Chondrocyte (in vitro differentiated cells): ENCODE measurements at places on chromosomes 5 and 9.
A peak's percentile ranks its signal among the peaks of the same experiment; 100 is the strongest.

GRCh38 chr9:35669331-35670145 is 4.2 kb upstream of the CA9 start:
- no peaks in the 10 kb centered on the region for H3K36me3 ChIP-seq
- DNase-seq: no peak
- no peaks in the 10 kb centered on the region for H3K27me3 ChIP-seq
- peaks cover 48% of the 10 kb centered on the region for H3K4me1 ChIP-seq

DNA sequence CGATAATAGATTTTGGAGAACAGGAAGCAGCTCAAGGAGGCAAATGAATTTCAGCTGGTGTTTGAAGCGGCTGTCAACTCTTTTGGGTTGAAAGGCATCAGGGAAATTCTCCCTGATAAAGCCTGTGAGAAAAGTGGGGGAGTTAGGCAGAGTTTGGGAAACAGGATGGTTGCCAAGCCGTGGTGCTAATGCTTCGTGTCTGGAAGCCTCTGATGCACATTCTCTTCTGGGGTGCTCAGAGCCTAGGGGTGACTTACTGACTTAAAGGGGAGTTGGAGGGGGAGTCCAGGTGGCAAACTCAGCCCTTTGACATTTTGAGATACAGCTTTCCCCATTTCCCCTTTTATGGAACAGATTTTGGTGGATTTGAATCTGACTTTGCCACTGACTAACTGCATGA is 202.5 kb upstream of the CLINT1 start:
- no peak overlapping the region for H3K4me3 ChIP-seq
- no peaks in the 10 kb centered on the region for H3K36me3 ChIP-seq
- no peak overlapping the region for H3K27ac ChIP-seq

GRCh38 chr5:84249918-84250630 is 134.6 kb downstream of the EDIL3 start:
- peaks cover 48% of the 10 kb centered on the region for H3K4me1 ChIP-seq
- peak overlapping the region; percentile 86 for H3K27ac ChIP-seq
- no peak for DNase-seq
- no peaks in the 10 kb centered on the region for H3K27me3 ChIP-seq
- H3K36me3 ChIP-seq: peaks cover 2% of the 10 kb centered on the region

DNA sequence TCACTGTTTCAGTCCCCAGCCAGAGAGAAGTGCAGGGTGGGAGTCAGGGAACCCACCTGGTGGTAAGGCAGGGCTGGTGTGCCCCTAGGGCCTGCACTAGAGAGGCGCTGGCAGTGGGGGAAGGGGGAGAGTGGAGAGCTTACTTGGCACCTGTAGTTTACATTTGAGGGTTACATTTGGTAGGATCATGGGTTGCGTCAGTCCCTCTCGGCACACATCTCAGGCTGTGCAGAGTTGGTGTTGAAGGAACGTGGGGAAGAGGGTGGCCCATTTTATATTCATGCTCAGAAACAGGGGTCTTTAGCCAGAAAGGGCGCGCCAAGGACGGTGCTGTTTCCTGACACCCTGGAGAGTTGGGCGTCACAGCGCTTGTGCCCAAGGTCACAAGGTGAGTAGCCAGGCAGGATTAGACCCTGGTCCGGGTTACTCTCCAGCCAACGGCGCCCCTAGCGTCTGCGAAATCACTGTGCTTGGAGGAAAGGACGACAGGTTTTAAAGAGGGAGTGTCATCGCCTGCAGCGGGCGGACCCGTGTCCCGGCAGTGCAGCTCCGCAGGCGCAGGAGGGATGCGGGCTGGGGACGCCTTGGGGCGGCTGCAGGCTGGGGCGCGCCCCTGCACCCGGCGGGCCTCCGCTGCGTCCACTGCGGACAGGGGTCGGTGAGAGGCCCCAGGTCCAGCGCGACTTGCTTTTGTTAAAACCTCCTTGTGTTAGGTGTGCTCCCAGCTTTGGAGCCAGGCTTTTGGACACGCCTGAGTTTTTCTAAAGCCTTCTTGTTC is 272.6 kb downstream of the FANCC start:
- DNase-seq: no peak
- H3K27me3 ChIP-seq: no peaks in the 10 kb centered on the region
- peaks cover 16% of the 10 kb centered on the region for H3K36me3 ChIP-seq
- H3K27ac ChIP-seq: peak overlapping the region; percentile 47
- H3K4me3 ChIP-seq: no peak overlapping the region
- H3K4me1 ChIP-seq: peaks cover 67% of the 10 kb centered on the region

GRCh38 chr9:134619448-134619982 is 22.1 kb upstream of the COL5A1 start:
- H3K4me3 ChIP-seq: no peak overlapping the region
- H3K36me3 ChIP-seq: no peaks in the 10 kb centered on the region
- no peak overlapping the region for H3K27ac ChIP-seq
- no peak for DNase-seq
- no peaks in the 10 kb centered on the region for H3K27me3 ChIP-seq
- peaks cover 64% of the 10 kb centered on the region for H3K4me1 ChIP-seq

GRCh38 chr5:175698401-175699115 is 40.7 kb downstream of the HRH2 start:
- H3K4me3 ChIP-seq: no peak overlapping the region
- DNase-seq: peak; percentile 37
- no peak overlapping the region for H3K27ac ChIP-seq
- H3K36me3 ChIP-seq: peaks cover 2% of the 10 kb centered on the region

GRCh38 chr9:78273761-78274160 is 23.2 kb upstream of the PSAT1 start:
- H3K4me3 ChIP-seq: no peak overlapping the region
- H3K4me1 ChIP-seq: peaks cover 27% of the 10 kb centered on the region
- H3K27me3 ChIP-seq: no peaks in the 10 kb centered on the region
- H3K36me3 ChIP-seq: peaks cover 6% of the 10 kb centered on the region
- H3K27ac ChIP-seq: peak overlapping the region; percentile 55
- DNase-seq: no peak

DNA sequence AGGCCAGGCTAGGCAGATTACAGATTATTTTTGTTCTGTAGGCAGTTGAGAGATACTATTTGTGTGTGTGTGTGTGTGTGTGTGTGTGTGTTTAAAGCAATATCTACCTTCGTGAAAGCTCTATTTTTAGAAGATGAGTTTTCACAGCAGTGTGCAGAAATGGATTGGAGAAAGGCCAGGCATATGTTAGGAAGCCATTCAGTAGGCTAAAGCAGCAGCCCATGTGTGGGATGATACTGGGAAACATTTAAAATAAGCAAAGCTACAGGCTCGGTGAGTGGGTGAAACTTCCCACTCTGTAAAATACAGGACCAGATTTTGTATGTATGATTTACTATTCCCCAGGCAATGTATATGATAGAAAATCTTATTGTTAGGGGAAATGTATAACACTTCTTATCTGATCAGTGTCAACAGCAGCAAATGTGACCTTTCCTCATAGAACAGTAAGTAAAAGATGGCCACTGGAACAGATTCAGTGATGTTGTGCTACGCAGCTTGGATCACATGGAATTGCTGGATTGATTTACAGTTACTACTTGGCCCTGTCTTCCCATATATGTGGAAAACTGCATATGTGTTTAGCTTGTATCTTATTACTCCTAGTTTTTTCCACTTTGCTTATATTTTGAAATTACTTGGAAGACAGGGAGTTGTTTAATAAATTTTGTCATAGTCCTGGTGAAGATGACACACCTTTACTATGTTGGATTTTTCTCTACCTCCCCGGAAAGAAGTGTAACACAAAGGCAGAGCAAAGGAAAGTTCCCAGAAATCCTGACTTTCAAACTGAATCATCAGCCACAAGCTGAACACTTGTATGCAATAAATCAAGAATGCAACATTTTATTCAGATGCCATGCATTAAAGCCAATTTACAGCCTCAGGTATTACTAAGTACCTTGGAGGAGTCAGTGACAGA is 1077.7 kb upstream of the SEMA6A start:
- H3K36me3 ChIP-seq: no peaks in the 10 kb centered on the region
- no peak overlapping the region for H3K27ac ChIP-seq
- peaks cover 9% of the 10 kb centered on the region for H3K4me1 ChIP-seq
- DNase-seq: no peak
- no peaks in the 10 kb centered on the region for H3K27me3 ChIP-seq

GRCh38 chr5:177330991-177331842 is 19.5 kb upstream of the MXD3 start:
- DNase-seq: no peak
- H3K4me1 ChIP-seq: peaks cover 16% of the 10 kb centered on the region
- H3K36me3 ChIP-seq: peaks cover 26% of the 10 kb centered on the region
- H3K27ac ChIP-seq: no peak overlapping the region

DNA sequence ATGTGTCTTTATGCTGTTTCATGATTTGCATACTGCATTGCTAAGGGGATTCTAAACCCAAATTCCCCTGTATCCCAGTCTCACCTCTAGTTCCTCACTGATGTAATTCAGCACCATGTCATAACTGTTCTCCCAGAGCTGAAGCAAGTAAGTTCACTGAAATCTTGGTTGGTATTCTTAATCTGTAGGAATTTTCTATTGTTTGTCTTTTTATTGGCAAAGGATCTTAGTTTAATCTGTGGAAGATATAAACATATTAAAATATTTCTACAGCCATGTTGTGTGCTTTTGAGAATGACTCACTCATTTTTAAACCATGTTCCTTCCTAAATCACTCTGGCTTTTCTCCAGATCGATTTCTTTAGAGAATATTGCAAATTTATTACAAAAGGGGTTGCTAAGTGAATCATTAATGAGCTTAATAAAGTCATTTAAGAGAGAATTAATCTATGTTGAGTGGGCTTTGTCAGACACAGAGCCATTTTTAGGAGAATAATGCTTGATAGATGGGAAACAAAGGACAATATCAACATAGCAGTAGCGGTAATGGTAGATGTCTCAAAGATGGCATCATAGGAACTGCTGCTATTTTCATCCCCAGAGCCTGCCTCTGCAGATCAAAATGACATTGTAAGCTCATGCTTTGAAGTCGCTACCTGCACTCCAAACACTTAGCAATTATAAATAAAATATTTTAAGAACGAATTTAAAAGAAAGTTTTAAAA is 110.0 kb downstream of the ENC1 start:
- H3K4me1 ChIP-seq: peaks cover 12% of the 10 kb centered on the region
- H3K36me3 ChIP-seq: peaks cover 5% of the 10 kb centered on the region
- no peak overlapping the region for H3K4me3 ChIP-seq
- no peak overlapping the region for H3K27ac ChIP-seq

DNA sequence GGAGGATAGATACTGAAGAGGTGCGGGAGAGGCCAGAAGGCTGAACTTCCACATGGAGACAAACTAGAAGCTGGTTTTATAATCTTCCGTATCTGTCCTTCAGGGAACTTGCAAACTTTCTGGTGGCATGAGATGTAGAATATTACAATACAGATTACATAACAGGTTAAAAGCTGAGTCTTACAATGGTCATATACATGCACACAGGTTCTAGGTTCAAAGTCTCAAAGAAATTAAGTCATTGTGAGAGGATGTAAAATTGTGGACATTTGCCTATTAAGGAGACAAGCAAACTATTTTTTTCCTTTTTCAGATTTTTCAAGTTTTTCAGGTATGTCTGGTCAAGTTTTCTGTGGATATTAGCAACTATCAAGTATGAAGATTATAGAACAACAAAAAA is 10.4 kb upstream of the ZSWIM6 start:
- no peaks in the 10 kb centered on the region for H3K36me3 ChIP-seq
- DNase-seq: no peak
- peaks cover 43% of the 10 kb centered on the region for H3K4me1 ChIP-seq
- no peak overlapping the region for H3K4me3 ChIP-seq
- H3K27ac ChIP-seq: no peak overlapping the region

DNA sequence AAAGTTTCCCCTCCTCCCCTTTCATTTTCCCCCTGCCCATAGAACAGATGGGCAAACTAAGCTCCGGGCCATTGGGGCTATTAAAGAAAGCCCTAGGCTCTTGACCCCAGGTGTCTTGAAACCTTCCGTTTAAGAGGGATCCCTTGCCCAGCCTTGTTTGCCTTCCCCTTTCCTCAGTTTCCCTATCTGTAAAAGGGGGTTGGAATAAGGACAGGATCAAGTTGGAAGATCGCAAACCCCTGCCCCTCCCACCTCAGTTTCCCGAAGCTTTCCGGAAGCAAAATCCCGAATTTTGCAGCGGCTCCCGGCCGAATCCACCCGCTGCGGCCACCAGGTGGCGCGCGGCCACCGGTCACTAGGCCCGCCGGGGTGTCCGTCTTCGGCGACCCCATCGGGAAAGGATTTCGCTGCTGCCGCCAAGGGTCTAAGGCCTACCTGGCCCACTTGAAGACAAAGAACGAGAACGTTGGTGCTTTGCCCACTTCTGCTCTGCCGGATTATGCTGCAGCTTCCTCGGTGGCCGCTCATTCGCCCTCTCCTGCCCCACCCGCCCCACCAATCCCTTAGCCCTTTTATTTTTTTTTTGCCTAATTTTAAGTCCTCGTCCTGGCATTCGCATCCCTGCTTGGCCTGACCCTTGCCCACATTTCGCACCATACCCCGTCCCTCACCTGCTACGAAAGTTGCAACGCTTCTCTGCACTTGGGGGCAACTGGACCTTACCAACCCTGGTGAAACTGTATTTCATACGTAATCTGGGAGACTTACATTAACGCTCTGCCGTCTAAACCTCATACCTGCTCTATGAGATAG is 962 bp upstream of the NR6A1 start:
- DNase-seq: no peak
- H3K27ac ChIP-seq: peak overlapping the region; percentile 96
- H3K36me3 ChIP-seq: no peaks in the 10 kb centered on the region

DNA sequence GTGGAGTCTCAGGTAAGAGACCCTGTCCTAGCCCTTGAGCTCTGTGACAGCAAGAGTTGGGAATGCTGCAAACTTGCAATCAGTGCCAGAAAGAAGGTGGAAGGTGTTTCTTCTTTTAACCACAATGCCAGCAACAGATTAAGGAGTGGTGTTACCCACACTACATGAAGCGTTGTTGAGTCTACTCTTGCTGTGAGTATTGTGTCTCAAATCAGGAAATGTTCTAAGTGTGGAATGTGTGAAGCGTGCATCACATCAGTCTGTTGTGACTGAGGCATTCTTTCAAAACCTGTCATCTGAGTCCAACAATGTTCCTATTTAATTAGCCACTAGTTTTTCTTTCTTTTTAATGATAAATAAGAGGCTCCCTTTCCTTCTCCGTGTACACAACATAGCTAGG is 2.9 kb upstream of the LURAP1L start:
- peak overlapping the region; percentile 29 for H3K27ac ChIP-seq
- H3K27me3 ChIP-seq: no peaks in the 10 kb centered on the region
- peaks cover 22% of the 10 kb centered on the region for H3K4me1 ChIP-seq

DNA sequence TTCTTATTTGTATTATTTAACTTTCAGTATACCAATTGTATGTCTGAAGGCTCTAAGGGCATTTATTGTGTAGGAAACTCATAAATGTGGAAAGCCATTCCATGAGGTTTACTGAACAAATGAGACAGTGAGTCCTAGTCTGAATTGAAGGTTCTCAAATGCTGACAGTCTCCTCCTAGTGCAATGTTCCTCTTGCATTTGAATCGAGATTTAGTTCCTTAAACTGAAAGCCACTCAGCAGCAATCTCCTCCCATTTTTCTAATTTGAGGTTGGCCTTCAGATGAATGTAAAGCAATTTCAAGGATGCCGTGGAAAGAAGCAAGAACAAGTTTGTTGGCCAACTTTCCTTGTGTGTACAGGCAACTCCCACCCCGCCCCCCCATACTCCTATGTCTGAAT is 493.2 kb upstream of the KLF4 start:
- no peaks in the 10 kb centered on the region for H3K27me3 ChIP-seq
- H3K36me3 ChIP-seq: no peaks in the 10 kb centered on the region
- H3K27ac ChIP-seq: no peak overlapping the region
- H3K4me1 ChIP-seq: peaks cover 5% of the 10 kb centered on the region
- no peak for DNase-seq

GRCh38 chr5:69498384-69498783 is 5.8 kb downstream of the OCLN start:
- DNase-seq: no peak
- H3K27ac ChIP-seq: peak overlapping the region; percentile 17
- no peaks in the 10 kb centered on the region for H3K36me3 ChIP-seq
- H3K27me3 ChIP-seq: peaks cover 4% of the 10 kb centered on the region
